Activated CD4-positive, alpha-beta memory T cell treated with anti-CD3 and anti-CD28 coated beads, Interleukin-2, amount 10 ng/mL, durations not matched to agents 7 days and 5 days (primary cell): ENCODE measurements at places on chromosomes 6 and 20. TPM values are rescaled to one million over a fixed set of nuclear protein-coding genes. Genes with fewer than 3 reads are reported as not detected.

GJA10 gene
- 3.4 TPM for total RNA-seq

PLN gene
- total RNA-seq = not detected

DEK gene
- total RNA-seq = 203 TPM

DSP gene
- 0.33 TPM for total RNA-seq

EDN1 gene
- 0.10 TPM for total RNA-seq

FAM83B gene
- total RNA-seq = not detected

B3GAT2 gene
- total RNA-seq = not detected

TMEM217 gene
- total RNA-seq = 2.1 TPM

ASIP gene
- total RNA-seq = not detected

EFCAB8 gene
- 0.55 TPM for total RNA-seq

FOXC1 gene
- total RNA-seq = 0.08 TPM

ZSCAN12 gene
- 4.6 TPM for total RNA-seq

POU5F1 gene
- not detected for total RNA-seq

LIN28B gene
- not detected for total RNA-seq

ACSS2 gene
- total RNA-seq = 43.5 TPM

KIF16B gene
- total RNA-seq = 8.8 TPM

HLA-DQB1 gene
- total RNA-seq = 74.6 TPM

GATA5 gene
- not detected for total RNA-seq

APOBEC2 gene
- total RNA-seq = not detected

TTBK1 gene
- 0.30 TPM for total RNA-seq

SLC32A1 gene
- total RNA-seq = not detected

NFATC2 gene
- total RNA-seq = 53.3 TPM

CD40 gene
- total RNA-seq = 0.93 TPM

BPI gene
- total RNA-seq = not detected

OPN5 gene
- total RNA-seq = not detected

KIF3B gene
- total RNA-seq = 23.1 TPM

GTSF1L gene
- not detected for total RNA-seq

STMND1 gene
- total RNA-seq = not detected

VSX1 gene
- not detected for total RNA-seq

C20orf96 gene
- 5.9 TPM for total RNA-seq

PDCD2 gene
- total RNA-seq = 82.1 TPM

LTA gene
- total RNA-seq = 38.4 TPM

SIGLEC1 gene
- total RNA-seq = not detected

PRR18 gene
- not detected for total RNA-seq

CRISP3 gene
- total RNA-seq = not detected

GABRR1 gene
- total RNA-seq = not detected

SLC25A27 gene
- not detected for total RNA-seq

PBOV1 gene
- total RNA-seq = not detected

CABLES2 gene
- total RNA-seq = 13.7 TPM

REM1 gene
- total RNA-seq = not detected

MAS1 gene
- total RNA-seq = not detected

WFDC10B gene
- not detected for total RNA-seq

ADAM33 gene
- not detected for total RNA-seq

CGA gene
- not detected for total RNA-seq

OR2J3 gene
- total RNA-seq = not detected

C20orf204 gene
- total RNA-seq = 6.9 TPM

DEFB124 gene
- total RNA-seq = not detected

GPX6 gene
- total RNA-seq = not detected

SAMD5 gene
- total RNA-seq = not detected

RPN2 gene
- total RNA-seq = 168 TPM

DUSP22 gene
- total RNA-seq = 36.3 TPM

SLPI gene
- total RNA-seq = 0.40 TPM

ULBP2 gene
- 1.8 TPM for total RNA-seq

CENPB gene
- 68.0 TPM for total RNA-seq

NCR2 gene
- total RNA-seq = not detected

MTFR2 gene
- 20.4 TPM for total RNA-seq

FOXQ1 gene
- total RNA-seq = not detected

OR2H2 gene
- total RNA-seq = not detected

HLA-DOB gene
- 1.5 TPM for total RNA-seq
